KG1 (cell line): ENCODE measurements at places on chromosomes 16 and 17.

DNA sequence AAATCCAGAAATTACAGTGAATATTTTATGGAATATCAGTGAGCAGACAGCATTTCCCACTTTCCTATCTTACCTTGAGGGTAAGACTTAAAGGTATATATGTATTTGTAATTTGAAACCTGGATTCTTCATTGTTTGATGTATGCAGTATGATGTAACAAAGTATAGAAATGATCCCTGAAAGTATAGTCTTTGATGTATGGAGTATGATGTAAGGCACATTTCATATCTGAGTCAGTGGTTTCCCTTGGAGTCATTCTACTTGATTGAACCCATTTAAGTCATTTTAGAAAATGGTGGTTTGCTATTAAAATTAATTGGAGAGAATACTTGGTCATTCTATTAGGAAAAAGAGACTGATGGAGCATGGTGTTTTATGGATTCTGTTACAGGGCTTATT, 10.1 kb downstream of the AMZ2 start:
- DNase-seq: no peak

GRCh38 chr17:6454495-6455320, 10.5 kb downstream of the PIMREG start:
- DNase-seq: no peak

DNA sequence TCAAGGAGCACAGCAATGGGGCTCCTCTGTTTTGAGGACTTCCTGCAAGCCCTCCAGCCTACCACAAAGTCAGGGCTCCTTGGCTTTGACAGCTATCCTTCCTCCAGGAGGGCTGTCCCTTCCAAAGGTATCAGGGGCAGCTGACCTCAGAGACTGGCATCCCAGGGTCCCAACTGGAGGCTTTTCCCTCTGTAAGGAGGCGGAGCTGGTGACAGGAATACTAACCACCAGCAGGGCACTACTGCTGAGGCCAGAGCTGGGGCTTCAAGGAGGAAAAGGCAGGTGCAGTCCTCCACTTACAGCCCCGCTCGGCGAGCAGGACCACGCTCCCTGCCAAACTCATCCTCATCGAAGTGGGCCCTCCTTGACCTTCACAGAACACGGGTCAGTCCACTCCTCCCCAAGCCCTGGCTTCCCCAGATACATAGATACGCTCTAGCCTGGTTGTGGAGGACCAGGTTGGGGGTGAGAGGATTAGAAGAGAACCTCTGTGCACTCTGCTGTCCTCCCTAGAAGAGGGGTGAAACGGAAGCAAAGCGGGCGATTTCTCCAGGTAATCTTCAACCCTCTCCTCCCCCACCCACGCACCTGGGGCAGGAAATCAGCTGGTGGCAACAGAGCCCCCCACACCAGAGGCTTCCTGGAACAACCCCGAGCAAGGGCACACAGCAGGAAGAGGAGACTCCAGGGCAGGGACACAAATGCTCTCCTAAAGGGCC, 20.5 kb downstream of the ST3GAL2 start:
- DNase-seq: no peak

DNA sequence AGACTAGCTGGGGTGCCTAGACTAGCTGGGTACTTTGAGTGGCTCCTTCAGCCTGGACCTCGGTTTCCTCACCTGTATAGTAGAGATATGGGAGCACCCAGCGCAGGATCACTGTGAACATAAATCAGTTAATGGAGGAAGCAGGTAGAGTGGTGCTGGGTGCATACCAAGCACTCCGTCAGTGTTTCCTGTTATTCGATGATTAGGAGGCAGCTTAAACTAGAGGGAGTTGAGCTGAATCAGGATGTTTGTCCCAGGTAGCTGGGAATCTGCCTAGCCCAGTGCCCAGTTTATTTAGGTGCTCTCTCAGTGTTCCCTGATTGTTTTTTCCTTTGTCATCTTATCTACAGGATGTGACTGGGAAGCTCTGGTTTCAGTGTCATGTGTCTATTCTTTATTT, 8.4 kb upstream of the TMEM235 start:
- no peak for DNase-seq

- DNase-seq: no peak
Observed at GRCh38 chr16:73949574-73950320, 346.9 kb upstream of the PSMD7 start.

DNA sequence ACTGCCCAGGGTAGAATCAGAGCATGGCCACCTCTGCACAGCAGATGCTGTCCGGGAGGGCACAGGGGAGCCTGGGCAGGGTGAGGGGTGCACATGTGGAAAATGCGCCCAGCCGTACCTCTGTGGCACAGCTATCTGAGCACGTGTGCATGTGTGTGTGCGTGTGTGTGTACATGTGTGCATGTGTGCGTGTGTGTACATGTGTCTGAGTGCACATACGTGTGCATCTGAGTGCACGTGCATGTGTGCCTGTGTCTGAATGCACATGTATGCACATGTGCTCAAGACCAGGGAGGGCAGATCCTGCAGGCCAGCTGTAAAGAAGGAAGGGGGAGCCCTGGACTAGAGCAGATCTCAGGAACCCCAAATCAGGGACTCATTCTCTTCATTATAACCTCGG, 37.3 kb upstream of the ENPP7 start:
- DNase-seq: no peak
